ENCODE measurements at places on chromosomes 2 and 18.

DNA sequence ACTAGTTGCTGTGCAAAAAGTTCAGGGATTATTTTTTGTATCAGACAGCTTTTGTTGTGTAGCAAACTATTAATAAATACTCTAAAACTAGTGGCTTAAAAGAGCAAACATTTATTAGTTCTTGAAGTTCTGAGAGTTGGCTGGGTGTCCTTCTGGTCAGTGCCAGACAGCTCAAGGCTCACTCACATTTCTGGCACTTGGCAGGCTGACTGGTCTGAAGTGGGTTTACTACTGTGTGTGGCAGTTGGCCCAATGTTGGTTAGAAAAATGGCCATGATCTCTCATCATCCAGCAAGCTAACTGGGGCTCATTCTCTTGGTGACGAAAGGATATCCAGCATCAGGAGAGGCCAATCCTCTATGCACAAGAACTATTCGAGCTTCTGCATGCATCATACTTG, 71.4 kb upstream of the ZNF385B start:
- H3K27ac ChIP-seq = no peak overlapping the region
- no peaks in the 10 kb centered on the region for H3K27me3 ChIP-seq
- no peak overlapping the region for H3K4me3 ChIP-seq
- no peaks in the 10 kb centered on the region for H3K4me1 ChIP-seq
- H3K36me3 ChIP-seq = no peaks in the 10 kb centered on the region

DNA sequence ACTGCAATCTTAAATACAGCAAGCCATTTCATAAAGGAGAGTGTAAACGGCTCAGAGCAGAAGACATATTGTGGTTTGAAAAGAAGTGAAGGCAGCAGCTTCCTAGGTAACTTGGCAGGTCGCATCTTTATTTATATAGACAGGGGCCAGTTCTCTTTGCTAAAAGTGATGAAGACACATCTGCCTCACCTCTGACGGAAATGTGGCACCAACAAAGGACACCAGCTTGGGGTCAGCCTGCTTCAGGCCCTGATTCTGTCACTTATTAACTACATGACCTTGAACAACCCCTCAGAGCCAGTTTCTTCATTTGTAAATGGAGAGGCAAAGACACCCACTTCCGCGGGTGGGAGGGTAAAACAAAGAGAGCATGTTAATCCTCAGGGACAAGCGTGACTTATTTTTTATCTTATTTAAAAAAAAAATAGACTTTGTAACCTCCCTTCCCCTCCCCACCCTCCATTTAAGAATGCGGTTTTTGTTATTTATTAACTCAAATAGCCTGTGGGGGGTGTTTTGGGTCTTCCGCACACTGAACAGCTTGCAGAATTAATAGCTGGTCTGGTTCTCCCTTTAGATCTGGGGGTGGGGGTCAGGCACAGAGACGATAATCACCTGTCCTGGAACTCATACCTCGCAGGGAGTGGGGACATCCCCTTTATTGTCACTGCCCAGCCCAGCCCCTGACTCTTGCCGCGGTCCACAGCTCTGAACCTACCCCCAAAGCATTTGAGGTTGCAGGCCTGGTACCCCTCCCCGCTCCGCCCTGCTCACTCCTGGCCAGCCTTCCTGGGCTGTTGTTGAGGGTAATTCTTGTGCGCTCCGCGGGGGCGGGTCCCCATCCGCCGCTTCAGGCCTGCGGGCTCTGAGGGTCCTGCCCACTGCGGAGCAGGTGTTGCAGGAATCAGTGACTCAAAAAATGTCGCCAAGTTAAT, 64.2 kb upstream of the TMEM17 start:
- H3K27ac ChIP-seq = no peak overlapping the region
- H3K36me3 ChIP-seq = no peaks in the 10 kb centered on the region
- H3K4me3 ChIP-seq = no peak overlapping the region
- DNase-seq = no peak

- peak overlapping the region; percentile 78 for H3K4me3 ChIP-seq
- H3K36me3 ChIP-seq = no peaks in the 10 kb centered on the region
These were observed 1.2 kb upstream of the BCL11A start for GRCh38 chr2:60554646-60555065.

- H3K27me3 ChIP-seq = peaks cover 4% of the 10 kb centered on the region
- no peaks in the 10 kb centered on the region for H3K36me3 ChIP-seq
- no peak overlapping the region for H3K4me3 ChIP-seq
- DNase-seq = no peak
- no peak overlapping the region for H3K27ac ChIP-seq
- no peaks in the 10 kb centered on the region for H3K4me1 ChIP-seq
These were observed 93.7 kb downstream of the LOXHD1 start for GRCh38 chr18:46563317-46563716.

DNA sequence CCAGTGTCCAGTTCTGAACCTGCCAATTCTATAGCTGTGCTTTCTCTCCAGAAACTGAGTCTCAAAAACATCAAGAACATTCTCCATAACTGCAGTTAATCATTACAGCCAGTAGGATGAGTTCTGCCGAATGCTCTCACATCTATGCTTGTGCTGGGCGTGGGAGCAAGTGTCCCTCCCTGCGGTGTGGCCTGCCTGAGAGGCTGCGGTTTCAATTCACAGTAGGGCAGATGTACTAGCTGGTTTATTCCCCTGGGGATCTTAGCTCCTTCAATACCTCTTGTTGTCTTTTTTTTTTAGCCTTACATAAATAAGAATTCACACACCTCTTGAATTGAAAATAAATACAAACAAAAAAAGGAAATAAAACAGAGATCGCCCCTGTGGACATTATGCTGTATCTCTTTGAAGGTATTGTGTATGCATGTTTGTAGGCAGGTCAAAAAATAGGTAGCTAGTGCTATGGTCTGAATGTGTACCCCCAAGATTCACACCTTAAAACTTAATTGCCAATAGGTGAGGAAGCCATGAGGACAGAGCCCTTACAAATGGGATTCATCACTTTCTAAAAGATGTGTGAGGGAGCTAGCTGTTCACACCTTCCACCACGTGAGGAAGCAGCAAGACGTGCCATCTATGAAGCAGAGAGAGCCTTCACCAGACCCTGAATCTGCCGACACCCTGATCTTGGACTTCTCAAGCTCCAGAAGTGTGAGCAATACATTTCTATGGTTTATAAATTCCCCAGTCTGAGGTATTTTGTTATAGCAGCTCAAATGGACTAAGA, 74.3 kb downstream of the BCL2L11 start:
- no peaks in the 10 kb centered on the region for H3K36me3 ChIP-seq
- H3K4me3 ChIP-seq = no peak overlapping the region
- 0 out of 2 replicates have a peak, but pooled peaks cover 3% of the 10 kb centered on the region for H3K4me1 ChIP-seq
- peak; percentile 60 for DNase-seq
- H3K27me3 ChIP-seq = no peaks in the 10 kb centered on the region

GRCh38 chr2:65169760-65170136, 39.8 kb upstream of the RAB1A start:
- no peaks in the 10 kb centered on the region for H3K4me1 ChIP-seq
- H3K27ac ChIP-seq = no peak overlapping the region
- H3K36me3 ChIP-seq = no peaks in the 10 kb centered on the region
- no peak for DNase-seq
- no peaks in the 10 kb centered on the region for H3K27me3 ChIP-seq

DNA sequence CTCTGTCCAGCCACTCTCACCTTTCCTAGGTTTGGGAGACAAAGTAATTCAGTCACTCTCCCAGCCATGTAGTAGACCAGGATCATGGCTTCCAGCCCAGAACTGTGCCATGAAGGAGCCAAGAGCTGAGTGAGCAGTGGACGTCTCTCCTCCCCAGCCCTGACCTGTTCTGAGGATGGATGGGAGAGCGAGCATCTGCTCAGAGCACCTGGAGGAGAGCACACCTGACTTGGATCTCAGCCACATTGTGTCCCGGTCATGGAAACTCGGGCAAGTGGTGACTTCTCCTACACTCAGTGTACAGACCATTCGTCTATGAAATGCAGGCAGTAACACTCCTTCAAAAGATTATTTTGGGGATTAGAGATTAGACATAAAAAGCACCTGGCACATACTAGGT, 299.7 kb downstream of the TNS1 start:
- no peak overlapping the region for H3K4me3 ChIP-seq
- no peaks in the 10 kb centered on the region for H3K36me3 ChIP-seq
- no peak overlapping the region for H3K27ac ChIP-seq
- peaks cover 15% of the 10 kb centered on the region for H3K27me3 ChIP-seq

DNA sequence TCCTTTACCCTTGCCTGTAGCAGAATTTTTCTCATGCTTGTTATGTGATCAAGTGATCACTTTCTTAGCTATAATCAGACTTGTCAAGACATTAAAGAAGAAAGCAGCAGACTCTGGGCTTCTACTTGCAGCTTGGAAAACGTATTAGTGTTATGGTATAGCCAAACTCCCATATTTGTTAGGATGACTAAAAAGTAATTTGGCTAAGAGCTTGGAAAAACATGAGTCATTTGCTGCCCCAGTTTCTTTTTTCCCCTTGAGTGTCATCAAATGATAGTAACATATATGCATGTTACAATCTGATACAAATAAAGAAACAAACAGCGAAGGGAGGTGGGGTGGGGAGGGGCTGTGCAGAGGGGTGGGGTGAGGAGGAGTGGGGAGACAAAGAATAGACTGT, 155.5 kb downstream of the IKZF2 start:
- H3K4me1 ChIP-seq = no peaks in the 10 kb centered on the region
- H3K36me3 ChIP-seq = peaks cover 24% of the 10 kb centered on the region
- H3K4me3 ChIP-seq = no peak overlapping the region
- DNase-seq = no peak

- DNase-seq = no peak
- no peak overlapping the region for H3K27ac ChIP-seq
- no peaks in the 10 kb centered on the region for H3K27me3 ChIP-seq
- no peak overlapping the region for H3K4me3 ChIP-seq
- H3K36me3 ChIP-seq = no peaks in the 10 kb centered on the region
These were observed 2.4 kb downstream of the SCYGR8 start for GRCh38 chr2:227748079-227748478.

GRCh38 chr2:238166391-238167343, 7.9 kb downstream of the ERFE start:
- peaks cover 35% of the 10 kb centered on the region for H3K36me3 ChIP-seq
- no peak overlapping the region for H3K27ac ChIP-seq
- H3K27me3 ChIP-seq = no peaks in the 10 kb centered on the region
- DNase-seq = no peak
- H3K4me1 ChIP-seq = no peaks in the 10 kb centered on the region

GRCh38 chr2:73156539-73157124, 43.9 kb upstream of the RAB11FIP5 start:
- H3K4me3 ChIP-seq = no peak overlapping the region
- no peak overlapping the region for H3K27ac ChIP-seq
- H3K27me3 ChIP-seq = peaks cover 6% of the 10 kb centered on the region
- DNase-seq = no peak
- H3K36me3 ChIP-seq = no peaks in the 10 kb centered on the region

GRCh38 chr2:30673127-30673526, 134.1 kb downstream of the CAPN13 start:
- no peaks in the 10 kb centered on the region for H3K4me1 ChIP-seq
- no peaks in the 10 kb centered on the region for H3K27me3 ChIP-seq
- DNase-seq = no peak

- no peak for DNase-seq
- no peaks in the 10 kb centered on the region for H3K4me1 ChIP-seq
- H3K4me3 ChIP-seq = no peak overlapping the region
- H3K27me3 ChIP-seq = no peaks in the 10 kb centered on the region
These were observed 41.8 kb downstream of the MAP4K3 start for GRCh38 chr2:39395313-39395712.

GRCh38 chr2:65595630-65596029, 163.2 kb upstream of the SPRED2 start:
- H3K27me3 ChIP-seq = no peaks in the 10 kb centered on the region
- H3K36me3 ChIP-seq = no peaks in the 10 kb centered on the region
- no peak overlapping the region for H3K4me3 ChIP-seq
- DNase-seq = no peak
- no peak overlapping the region for H3K27ac ChIP-seq

- peaks cover 5% of the 10 kb centered on the region for H3K36me3 ChIP-seq
- no peaks in the 10 kb centered on the region for H3K4me1 ChIP-seq
- no peaks in the 10 kb centered on the region for H3K27me3 ChIP-seq
- no peak overlapping the region for H3K27ac ChIP-seq
- no peak overlapping the region for H3K4me3 ChIP-seq
- no peak for DNase-seq
These were observed 68.5 kb downstream of the NCOA1 start for GRCh38 chr2:24559473-24560113.

DNA sequence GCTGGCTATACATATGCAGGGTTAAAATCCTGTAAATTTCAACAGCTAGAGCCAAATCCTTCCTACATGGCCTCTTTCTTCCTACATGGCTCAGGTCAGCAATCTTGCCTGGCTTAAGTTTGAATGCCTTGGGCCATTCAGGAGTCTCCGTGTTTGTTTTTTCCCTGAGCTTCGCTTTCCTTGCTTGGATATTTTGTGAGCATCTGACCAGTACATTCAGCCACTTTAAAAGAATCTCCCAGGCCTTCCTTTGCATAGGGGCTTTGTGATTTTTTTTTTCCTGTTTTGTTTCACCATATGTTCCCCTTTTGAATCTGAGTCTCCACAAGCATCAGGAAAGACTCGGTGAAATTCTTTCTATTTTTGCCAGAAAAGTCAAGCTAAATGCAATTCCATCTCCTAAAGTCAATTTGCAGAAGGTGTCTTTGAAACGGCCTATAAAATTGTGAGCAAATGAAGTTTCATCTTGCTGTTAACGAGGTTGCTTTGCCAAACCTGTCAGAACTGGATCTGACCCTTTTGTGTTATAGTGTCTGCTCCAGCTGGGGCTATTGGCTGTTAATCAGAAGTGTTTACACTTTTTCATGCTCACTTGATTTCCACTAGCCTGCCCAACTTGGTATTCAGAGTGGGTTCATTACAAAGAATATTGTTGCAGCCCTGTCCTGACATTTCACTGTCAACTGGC, 256.9 kb downstream of the DCC start:
- no peaks in the 10 kb centered on the region for H3K27me3 ChIP-seq
- H3K4me3 ChIP-seq = no peak overlapping the region
- no peaks in the 10 kb centered on the region for H3K4me1 ChIP-seq
- H3K36me3 ChIP-seq = no peaks in the 10 kb centered on the region

DNA sequence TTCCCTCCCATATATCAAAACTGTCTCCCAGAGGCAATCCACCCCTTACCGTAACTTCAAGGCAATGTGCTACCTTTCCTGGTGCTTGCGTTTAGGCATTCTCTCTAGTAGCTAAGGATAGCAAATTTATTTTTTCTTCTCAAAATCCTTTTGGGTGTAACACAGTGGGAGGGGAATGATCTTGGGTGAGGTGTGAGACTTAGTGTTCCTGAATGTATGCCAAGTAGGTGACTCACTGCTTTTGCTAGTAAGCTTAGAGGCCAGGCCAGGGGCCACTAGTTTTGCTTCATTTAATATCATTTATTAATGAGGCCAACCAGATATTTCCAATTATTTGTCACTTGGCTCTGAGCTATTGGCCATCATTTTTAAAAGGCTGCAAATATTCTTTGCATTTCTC, 135.5 kb downstream of the NAPG start:
- no peak overlapping the region for H3K4me3 ChIP-seq
- H3K27ac ChIP-seq = no peak overlapping the region
- no peaks in the 10 kb centered on the region for H3K36me3 ChIP-seq

All from DND-41 (cell line).